ENCODE measurements at places on chromosomes 13 and 19.

DNA sequence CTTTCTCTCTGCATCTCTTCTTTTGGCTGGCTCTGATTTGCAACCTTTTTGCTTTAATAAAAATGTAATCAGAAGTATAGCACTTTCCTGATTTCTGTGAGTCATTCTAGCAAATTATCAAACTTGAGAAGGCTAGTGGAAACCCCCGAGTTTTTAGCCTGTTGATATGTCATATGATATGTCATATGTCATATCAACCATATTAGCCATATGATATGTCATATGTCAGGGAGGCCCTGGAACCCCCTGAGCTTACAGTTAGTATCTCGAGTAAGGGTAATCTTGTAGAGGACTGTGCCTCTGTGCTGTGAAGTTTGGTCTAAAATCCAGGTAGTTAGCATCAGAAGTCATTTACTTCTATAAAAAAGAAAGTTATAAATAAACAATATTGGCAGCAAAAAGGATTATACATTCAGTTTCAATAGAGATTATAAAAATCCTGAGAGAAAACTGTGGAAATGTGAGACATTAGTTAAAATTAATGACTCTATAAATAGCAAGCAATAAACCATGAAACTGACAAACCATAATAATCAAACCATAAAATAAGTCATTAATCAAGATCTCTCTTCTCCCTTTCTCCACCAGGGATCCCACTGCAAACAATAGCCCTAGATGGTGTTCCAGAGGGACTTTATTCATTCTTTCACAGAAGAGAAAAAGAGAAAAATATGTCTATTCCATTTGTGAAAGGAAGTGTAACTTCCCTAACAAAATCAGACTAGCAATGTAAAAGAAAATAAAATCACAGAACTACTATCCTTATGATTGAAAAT lies 167.4 kb downstream of the NALCN start:
- no peaks in the 10 kb centered on the region for H3K27me3 ChIP-seq
- H3K27ac ChIP-seq, result no peak overlapping the region
- no peak for DNase-seq
- no peaks in the 10 kb centered on the region for H3K36me3 ChIP-seq

DNA sequence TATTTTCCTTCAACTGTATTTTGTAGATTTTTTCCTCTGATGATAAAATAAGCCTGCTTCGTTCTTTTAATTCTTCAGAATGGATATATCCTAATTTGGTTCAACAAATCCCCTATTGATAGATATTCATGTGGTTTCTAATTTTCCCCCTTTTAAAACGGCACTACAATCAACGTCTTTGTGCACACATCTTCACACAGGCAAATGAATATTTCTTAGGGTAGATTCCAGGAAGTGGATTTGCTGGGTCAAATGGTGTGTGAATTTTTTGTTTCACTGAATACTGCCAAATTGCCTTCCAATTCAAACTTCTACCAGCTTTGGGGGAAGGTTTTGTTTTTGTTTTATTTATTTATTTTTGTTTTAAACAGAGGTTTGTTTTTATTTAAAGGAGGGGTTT lies 287.2 kb downstream of the FOXO1 start:
- no peak overlapping the region for H3K4me3 ChIP-seq
- DNase-seq, result no peak
- peaks cover 2% of the 10 kb centered on the region for H3K36me3 ChIP-seq
- peaks cover 15% of the 10 kb centered on the region for H3K4me1 ChIP-seq

DNA sequence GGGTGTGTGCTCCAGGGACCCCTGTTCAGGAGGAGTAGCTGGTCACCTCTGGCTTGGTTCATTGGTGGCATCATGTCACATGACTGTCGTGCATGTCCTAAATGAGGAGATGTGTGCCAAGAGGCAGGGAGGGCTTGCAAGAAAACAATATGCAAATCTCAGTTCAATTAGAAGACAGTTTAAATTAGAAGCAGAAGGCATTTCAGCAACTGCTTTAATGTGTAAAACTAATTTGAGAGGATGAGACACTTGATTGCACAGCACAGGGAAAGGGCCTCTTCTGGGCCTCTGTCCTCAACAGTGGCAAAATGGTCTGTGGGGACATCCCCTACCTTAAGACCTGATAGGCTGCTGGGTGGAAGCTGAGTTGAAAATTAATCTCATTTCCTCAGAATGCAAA lies 54.6 kb downstream of the SPATA13 start:
- no peak overlapping the region for H3K27ac ChIP-seq
- H3K4me1 ChIP-seq, result peaks cover 40% of the 10 kb centered on the region
- no peak for DNase-seq
- no peaks in the 10 kb centered on the region for H3K27me3 ChIP-seq
- H3K4me3 ChIP-seq, result no peak overlapping the region
- H3K36me3 ChIP-seq, result peaks cover 2% of the 10 kb centered on the region

DNA sequence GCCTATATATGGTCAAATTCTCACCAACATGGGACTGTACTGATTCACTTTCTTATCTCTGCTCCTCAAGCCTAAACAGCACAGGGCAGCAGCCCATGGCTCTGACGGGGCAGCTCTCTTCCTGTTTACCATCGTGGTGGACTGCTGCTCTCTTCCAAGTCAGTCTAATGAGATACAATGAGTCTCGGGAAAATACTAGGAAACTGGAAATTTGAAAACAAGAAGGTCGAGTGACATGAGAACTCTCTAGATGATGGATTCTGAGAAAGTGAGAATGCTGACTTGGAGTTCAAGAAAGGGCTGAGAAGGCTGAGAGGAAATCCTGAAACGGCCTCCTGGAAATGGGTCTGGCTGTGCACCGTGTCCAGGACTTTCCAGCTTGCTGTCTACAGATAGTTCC lies 122.8 kb upstream of the ARGLU1 start:
- H3K27ac ChIP-seq, result no peak overlapping the region
- no peak overlapping the region for H3K4me3 ChIP-seq
- H3K4me1 ChIP-seq, result no peaks in the 10 kb centered on the region
- no peak for DNase-seq
- no peaks in the 10 kb centered on the region for H3K27me3 ChIP-seq

DNA sequence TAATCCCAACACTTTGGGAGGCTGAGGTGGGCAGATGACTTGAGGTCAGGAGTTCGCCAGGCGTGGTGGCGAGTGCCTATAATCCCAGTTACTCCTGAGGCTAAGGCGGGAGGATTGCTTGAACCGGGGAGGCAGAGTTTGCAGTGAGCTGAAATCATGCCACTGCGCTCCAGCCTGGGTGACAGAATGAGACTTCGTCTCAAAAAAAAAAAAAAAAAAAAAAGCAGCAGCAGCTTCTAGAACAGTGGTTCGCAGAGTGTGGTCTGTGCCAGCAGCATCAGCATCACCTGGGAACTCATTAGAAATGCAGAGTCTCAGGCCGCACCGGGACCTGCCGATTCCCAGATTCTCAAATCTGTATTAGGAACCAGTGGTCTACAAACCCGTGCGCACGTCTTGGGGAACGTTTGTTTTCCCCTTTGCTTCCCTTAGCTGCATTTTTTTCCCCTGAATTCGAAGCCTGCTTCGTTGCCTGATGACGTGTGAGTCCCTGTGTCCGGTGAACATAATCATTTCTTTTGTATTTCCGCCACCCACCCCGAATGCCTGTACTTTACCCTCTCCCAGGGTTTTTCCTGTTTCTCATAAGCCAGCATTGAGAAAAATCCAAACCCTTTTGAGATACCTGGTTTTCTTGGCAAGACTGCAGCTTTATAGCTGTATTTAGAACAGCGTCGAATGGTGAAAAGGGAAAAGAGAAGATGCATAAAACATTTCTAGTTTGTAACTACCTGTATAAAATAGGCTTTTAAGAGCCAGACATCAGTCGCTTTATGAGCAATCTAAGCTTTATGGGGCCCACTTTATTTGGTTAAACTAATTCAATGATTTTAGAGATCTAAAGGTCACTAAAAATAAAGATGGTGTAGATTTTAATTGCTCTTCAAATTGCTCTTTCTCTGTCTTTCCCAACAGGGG lies 49.8 kb downstream of the BICRA start:
- no peak for DNase-seq
- H3K27me3 ChIP-seq, result no peaks in the 10 kb centered on the region
- no peaks in the 10 kb centered on the region for H3K36me3 ChIP-seq
- H3K4me1 ChIP-seq, result no peaks in the 10 kb centered on the region

- no peaks in the 10 kb centered on the region for H3K27me3 ChIP-seq
- peaks cover 18% of the 10 kb centered on the region for H3K36me3 ChIP-seq
- H3K4me3 ChIP-seq, result no peak overlapping the region
- H3K4me1 ChIP-seq, result peaks cover 29% of the 10 kb centered on the region
- no peak overlapping the region for H3K27ac ChIP-seq
- no peak for DNase-seq
Measured at GRCh38 chr19:13134626-13135025, 15.5 kb downstream of the STX10 start.

DNA sequence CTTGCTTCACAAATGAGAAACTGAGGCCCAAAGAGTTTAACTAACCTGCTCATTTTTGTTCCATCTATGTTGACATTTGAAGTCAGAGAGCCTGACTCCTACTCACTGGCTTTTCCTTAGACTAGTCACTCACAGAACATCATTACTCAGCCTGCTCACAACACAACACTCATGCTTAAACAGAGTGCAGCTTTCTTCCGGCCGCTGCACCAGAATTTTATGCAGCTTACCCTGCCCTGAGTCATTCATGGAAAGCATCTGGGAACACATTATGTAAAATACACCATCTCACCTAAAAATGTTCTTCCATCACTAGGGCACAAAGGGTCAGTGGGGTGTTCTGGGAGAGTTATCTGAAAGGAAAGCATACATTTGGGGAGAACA lies 303.4 kb downstream of the SPRY2 start:
- no peaks in the 10 kb centered on the region for H3K27me3 ChIP-seq
- no peak overlapping the region for H3K27ac ChIP-seq
- no peak for DNase-seq
- no peak overlapping the region for H3K4me3 ChIP-seq

DNA sequence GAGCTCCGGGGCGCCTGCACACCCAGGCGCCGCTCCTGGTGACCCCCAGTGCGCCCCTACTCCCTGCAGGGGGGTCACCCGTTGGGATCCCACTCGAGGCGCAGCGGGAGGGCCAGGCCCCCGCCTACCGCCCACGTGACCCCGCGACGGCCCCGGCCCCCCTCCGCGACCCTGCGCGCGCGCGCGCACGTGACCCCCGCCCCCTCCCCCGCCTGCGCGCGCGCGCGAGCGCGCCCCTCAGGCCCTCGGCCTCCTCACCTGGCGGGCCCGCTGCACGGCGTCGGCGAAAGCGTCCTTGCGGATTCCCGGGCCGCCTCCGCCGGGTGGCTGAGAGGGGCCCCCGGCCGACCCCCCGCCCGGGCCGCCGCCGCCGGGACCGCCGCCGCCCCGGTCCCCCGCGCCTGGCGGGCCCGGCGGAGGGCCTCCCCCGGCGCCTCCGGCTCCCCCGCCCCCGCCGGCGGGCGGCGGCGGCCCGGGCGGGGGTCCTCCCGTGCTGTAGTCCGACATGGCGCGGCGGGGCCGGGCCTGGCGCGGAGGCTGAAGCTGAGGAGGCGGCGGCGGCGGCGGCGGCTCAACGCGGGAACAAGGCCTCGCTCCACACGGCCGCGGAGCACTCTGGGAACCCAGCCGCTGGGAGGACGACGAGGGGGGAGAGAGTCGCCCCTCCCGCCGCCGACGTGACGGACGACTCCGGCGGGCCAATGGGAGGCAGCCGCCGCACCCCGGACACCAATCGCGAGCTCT lies at the start of gene KHSRP:
KHSRP (minus strand) TSS at position 617 of the 744 bp plus-strand sequence; CDS start at position 507, 110 bp downstream.
- H3K4me3 ChIP-seq, result peak within 1 kb of the TSS; percentile 86
- peak within 1 kb of the TSS; percentile 92 for H3K27ac ChIP-seq
- peaks cover 32% of the 10 kb centered on the region for H3K4me1 ChIP-seq
- H3K36me3 ChIP-seq, result peaks cover 19% of the 10 kb centered on the region

GRCh38 chr13:99617474-99618255 lies 116.4 kb downstream of the TM9SF2 start:
- no peaks in the 10 kb centered on the region for H3K36me3 ChIP-seq
- no peaks in the 10 kb centered on the region for H3K27me3 ChIP-seq
- peak; percentile 50 for DNase-seq
- H3K4me1 ChIP-seq, result peaks cover 12% of the 10 kb centered on the region
- no peak overlapping the region for H3K4me3 ChIP-seq

DNA sequence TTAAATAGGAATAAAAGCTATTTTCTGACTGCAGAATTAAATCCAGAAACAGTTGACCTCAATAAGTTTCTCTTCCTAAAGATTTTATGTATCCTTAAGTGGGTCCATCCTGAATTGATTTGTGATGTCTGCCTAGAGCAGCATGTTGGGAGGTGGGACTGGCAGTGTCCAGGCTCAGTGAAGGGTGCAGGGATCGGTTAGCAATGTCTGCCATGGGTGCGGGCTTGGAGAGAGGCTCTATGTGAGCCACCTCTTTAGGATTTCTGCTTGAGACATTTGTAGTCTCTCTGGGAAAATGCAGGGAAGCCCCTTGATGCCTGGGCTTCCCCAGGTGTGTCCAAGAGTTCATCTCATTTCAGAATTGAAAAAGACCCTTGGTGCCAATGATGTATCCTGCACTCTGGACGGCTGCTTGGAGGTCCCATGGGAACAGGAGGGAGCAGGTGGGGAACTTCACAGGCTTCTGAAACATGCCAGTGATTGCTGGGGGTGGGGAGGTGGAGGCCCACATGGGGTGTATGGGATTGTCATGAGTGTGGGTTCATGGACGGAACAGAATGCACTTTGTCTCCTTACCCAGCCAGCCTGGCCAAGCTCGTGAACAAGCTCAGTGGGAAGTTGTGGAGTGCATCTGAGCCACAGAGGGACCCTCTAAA lies 6.2 kb upstream of the COLGALT1 start:
- no peaks in the 10 kb centered on the region for H3K4me1 ChIP-seq
- H3K4me3 ChIP-seq, result no peak overlapping the region
- DNase-seq, result no peak
- H3K36me3 ChIP-seq, result no peaks in the 10 kb centered on the region
- H3K27ac ChIP-seq, result no peak overlapping the region

DNA sequence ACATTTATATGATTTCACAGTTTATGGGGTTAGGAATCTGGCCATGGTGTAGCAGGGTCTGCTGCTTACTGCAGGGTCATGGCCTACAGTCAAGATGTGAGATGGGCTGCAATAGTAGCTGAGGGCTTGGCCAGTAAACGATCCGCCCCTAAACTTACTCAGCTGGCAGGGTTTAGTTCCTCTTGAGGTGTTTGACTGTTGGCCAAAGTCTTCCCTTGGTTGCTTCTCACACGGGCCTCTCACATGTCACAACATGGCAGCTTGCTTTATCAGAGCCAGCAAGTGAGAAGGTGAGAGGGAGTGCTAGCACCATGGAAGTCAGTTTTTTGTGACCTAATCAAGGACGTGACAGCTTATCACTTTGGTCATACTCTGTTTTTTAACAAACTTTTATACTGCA lies 77.1 kb downstream of the DNAJC3 start:
- no peak overlapping the region for H3K4me3 ChIP-seq
- H3K4me1 ChIP-seq, result no peaks in the 10 kb centered on the region
- no peak overlapping the region for H3K27ac ChIP-seq
- no peak for DNase-seq

- H3K27ac ChIP-seq, result no peak overlapping the region
- no peaks in the 10 kb centered on the region for H3K36me3 ChIP-seq
- no peak for DNase-seq
Measured at GRCh38 chr13:28735481-28736029, 16.8 kb upstream of the SLC46A3 start.
